ENCODE measurements at places on chromosomes 4 and X.

DNA sequence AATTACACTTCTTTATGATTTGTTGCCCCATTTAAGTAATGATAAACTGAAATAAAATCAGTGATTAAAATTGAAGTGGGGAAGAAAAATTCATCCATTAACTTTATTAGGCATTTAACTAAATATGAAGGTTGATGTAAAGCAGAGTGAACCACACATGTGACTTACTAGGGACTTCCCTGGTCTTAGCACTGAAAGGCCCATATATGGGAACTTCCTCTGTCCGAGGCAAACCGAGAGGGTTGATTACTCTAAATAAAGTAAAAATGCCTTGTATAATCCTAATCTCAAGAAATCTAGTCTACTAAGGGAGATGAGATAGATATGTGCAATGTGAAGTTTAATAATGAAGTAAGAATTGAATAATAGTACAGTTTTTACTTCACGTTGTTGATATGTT is 403.9 kb upstream of the RPS6KA3 start:
- no peak for DNase-seq

DNA sequence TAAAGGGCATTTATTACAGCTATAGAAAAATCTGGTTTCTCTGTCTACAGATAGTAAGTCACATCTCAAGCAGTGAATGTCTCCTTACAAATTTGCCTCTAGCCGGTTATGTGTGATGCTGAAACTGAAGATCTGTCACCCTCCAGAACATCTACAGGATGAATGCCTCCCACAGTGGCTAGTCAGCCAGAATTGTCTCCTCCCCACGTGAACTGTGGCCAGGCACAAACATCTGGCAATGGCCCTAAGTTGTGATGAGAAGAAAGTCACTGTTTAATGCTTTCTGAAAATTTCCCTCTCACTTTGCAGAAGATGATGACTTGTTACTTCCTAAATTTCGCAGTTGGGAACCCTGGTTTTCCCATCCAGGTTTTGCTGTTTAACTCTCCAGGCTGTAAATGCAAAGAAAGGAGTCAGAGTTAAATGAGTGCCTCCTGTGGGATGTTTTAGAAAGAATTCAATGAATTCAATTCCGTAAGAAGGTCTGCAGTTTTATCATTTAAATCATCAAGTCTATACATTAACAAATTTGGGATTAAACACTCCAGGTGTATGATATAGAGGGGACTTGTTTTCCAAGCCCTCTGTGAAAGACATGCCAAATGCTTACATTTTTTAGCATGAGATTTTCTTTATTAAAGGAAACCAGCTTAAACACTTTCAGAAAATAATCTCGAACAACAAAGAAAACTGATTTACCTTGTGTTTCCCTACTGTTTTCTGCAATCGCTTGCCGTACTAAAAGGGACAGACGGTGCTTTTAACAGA is 55.4 kb upstream of the TLR3 start:
- no peak for DNase-seq

DNA sequence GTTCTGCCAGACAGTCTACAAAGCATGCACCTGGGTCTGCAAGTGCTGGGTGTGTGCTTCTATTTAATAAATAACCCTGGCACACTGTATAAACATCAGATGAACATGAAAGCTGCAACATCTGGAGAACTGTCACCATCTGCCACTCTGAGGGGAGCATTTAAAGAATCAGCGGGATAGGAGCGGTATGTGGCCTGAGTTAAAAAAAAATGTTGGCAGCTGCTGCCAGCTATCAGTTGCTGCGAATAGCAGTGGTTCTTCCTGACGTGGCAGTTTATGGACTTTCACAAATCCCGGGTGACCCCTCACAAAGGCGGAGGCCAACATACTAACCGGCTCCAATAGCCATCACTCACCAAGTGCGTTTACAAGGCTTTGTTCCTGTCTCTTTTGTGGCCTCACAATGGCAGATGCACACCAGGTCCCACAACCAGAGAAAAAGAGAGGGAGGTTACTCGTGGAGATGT is 95.1 kb downstream of the RASL11B start:
- no peak for DNase-seq

- no peak for DNase-seq
Measured at GRCh38 chr4:156473151-156473550, 498.4 kb downstream of the PDGFC start.

GRCh38 chr4:112648263-112649054 is 11.5 kb downstream of the LARP7 start:
- no peak for DNase-seq

DNA sequence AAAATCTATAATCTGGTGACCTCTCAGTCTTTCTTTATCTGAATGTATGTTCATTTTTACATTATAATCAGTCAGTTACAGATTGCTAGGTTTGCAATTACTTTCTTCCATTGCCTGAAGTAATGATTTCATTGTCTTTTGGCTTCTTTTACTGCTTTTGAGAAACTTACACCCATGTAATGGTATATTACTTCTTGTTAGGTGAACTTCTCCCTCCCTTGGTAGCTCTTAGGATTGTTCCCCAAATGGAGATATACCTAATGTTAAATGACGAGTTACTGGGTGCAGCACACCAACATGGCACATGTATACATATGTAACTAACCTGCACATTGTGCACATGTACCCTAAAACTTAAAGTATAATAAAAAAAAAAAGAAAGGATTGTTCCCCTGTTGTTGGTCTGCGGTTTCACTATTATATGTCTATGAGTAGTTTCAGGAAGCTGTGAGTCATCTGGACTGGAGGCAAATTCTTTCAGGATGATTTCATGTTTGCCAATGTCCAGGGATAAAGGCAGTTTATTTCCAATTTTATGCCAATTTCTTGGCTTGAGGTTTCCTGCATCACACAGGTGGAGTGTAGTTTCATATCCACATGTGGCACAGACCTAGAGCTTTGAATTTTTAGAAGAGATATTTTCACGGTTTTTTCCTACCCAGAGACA is 21.8 kb downstream of the SPANXC start:
- DNase-seq: no peak

DNA sequence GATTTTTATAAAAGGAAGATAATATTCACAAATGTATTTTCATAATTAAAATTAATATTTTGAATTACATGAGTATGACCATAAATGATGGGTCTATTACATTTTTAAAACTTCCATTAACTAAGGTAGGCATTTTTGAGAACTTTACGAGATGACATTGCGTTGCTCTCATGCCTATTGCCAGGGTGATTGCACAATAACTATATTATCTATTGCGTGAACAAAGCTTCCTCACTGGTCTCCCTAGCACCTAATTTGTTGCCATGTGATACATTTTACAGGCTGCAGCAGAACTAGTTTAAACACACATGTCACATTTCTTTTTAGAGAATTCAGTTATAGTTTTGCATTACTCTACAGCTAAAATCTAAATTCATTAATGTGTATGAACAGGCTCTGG is 289.7 kb upstream of the GRID2 start:
- no peak for DNase-seq

DNA sequence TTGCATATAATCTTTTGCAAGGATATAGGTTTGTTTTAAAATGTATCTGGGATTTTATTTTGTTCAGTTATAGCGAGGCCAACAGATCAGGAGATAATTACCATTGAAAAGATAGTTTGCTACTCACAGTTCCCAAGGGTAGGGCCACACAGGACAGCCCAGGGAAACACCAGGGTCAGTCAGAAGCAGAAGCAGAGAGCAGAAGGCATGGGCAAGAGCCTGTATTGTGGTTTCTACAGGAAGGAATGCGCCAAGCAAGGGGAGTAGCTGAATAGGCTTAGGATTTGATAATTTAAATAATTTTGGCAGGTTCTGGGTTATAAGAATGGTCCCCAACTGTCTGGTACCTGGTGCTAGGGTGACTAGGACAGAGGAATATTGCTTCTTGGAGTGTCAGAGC is 61.6 kb downstream of the SYNPO2 start:
- no peak for DNase-seq

GRCh38 chrX:115366535-115366934 is 77.0 kb downstream of the LUZP4 start:
- DNase-seq: no peak

DNA sequence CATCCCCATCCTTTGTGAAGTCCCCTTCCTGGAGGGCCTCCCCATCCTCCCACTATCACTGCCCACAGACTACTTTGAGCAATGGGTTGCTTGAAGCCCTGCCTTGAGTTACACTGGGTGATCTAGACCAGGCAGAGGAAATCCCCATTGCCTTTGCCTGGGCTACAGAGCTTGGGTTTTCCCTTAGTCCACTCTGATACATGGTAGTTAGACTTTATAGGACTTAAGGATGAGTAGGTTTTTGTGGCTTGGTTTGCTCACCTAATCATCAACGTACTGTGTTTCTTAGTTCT is 56.6 kb downstream of the TMEM131L start:
- peak; percentile 27 for DNase-seq

GRCh38 chr4:184406958-184407391 is 67.4 kb downstream of the IRF2 start:
- DNase-seq: no peak

GRCh38 chr4:37393321-37393720 is 148.8 kb downstream of the NWD2 start:
- DNase-seq: no peak

GRCh38 chr4:172554588-172554987 is 614.0 kb upstream of the GALNT7 start:
- no peak for DNase-seq

DNA sequence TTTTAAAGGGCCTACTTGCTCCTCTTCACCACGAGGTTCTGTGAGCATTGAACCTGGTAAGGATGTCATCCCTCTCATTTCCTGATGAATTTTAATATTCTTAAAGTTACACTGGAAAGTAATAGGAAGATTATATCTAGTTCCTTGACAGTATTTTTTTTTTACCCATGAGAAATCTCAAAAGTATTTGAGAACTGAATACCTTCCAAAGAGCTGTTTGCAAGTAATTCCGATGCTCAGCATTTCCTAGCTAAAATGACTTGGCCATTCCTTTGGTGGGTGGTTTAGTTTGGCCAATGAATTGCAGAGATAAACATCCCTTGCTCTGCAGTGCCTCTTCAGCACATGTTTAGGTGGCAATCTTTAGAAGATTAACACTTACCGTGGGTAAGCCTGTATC is 110.2 kb upstream of the WDR1 start:
- no peak for DNase-seq

GRCh38 chr4:7786040-7786439 is 153.6 kb downstream of the AFAP1 start:
- no peak for DNase-seq

GRCh38 chr4:85963231-85963630 is 396.6 kb downstream of the MAPK10 start:
- DNase-seq: no peak

DNA sequence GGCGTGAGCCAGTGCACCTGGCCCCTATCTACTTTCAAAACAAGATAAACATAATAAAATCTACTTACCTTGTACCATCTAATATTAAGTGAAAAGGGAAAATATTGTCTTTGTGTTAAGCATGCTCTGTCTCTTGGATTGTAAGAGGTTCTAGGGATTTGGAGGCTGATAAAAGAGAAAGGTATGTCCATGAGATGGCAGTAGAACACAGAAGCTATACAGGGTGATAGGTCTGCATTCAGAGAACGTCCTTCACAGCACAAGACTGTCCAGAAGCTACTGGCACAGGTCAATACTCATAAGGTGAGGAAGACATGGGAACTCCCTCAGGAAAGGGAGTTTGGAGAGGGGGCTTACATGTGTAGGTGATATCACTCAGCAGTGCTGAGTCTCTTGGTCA is 135.5 kb downstream of the TMEM47 start:
- no peak for DNase-seq

- DNase-seq: no peak
Measured at GRCh38 chrX:70436343-70436742, 8.3 kb upstream of the DLG3 start.

DNA sequence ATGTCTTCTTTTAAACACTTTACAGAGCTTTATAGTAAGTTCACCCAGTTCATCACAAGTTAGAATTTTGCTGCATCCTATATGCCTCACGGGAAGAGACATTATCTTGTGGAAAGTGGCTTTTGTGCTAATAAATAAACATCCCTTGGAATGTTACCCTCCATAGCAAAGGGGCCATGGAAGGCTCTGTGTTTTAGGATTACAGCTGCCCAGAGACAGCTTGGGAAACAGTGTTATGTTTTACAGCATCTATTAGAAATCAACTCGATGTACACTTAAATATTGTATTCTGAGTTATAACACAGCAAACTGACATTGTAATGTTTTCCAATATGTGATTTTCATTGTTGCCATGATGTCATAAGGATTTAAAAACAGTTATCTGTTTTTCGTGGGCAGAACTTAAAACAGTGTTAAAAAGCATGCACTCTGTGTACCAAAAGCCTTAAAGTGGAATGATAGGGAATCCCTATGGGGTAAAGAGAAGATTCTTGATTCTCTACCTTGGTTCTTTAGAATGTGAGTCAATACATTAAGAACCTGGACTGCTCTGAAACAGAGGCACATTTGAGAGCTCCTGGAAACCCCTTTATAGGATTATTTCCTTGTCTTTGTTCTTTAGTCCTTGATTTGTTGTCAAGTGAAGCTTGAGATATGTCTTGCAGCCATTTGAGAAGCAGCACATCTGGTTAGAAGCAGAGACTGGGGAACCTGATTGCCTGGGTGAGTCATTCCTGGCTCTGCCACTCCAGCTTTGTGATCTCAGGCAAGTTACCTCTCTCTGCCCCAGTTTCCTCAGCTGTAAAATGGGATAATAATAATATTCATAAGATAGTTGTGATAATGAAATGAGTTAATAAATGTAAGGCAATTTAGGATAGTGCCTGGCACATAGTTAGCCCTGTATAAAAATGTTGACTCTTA is 41.6 kb downstream of the ARHGAP10 start:
- no peak for DNase-seq

GRCh38 chrX:31893525-31893924 is 821.7 kb upstream of the FTHL17 start:
- no peak for DNase-seq

GRCh38 chrX:68598841-68599240 is 48.6 kb upstream of the STARD8 start:
- DNase-seq: no peak

DNA sequence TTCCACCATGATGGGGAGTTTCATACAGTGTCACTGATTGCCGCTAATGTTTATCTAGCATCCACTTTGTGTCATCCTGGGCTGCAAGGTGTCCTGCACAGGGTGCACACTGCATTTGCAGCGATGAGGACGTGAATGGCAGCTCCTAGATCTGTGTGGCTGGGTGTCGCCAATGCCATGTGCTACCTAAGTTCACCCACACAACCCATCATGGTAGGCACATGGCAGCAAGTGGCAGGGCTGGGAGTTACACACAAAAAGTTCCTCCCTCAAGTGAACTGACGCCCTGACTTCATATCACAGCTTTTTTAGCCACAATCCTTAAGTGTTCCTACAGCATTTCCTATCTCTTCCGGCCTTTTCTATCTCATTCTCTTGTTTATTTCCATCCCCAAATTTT is 45.9 kb upstream of the SPRY1 start:
- no peak for DNase-seq
